ENCODE measurements at places on chromosomes 6 and 20. TPM values are rescaled to one million over a fixed set of nuclear protein-coding genes. Genes with fewer than 3 reads are reported as not detected.

DNA sequence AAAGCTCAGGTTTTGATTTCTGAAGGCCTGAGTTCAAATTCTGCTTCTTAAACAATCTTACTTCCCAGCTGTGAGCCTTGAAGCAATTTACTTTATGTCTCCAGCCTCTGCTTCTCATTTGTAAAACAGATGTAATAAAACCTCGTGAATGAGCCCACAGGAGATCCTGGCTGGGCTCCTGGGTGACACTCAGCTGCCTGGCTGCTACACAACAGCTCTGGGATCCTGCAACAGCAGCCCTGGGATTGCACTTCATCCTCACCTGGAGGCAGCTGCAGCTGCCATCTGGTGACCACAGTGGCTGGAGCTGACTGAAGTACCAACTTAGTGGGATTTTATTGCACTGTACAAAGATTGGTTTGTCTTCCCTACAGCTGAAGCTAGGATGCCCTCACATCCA lies 98.6 kb downstream of the NDUFAF5 start:
- H3K4me1 ChIP-seq, result no peaks in the 10 kb centered on the region
- H3K27me3 ChIP-seq, result no peaks in the 10 kb centered on the region
- no peak overlapping the region for H3K27ac ChIP-seq
- DNase-seq, result no peak
- H3K36me3 ChIP-seq, result no peaks in the 10 kb centered on the region

GRCh38 chr20:5128886-5129285 lies 2.1 kb downstream of the CDS2 start:
- H3K27ac ChIP-seq, result no peak overlapping the region
- no peaks in the 10 kb centered on the region for H3K27me3 ChIP-seq
- no peak overlapping the region for H3K4me3 ChIP-seq
- DNase-seq, result no peak
- H3K4me1 ChIP-seq, result peaks cover 2% of the 10 kb centered on the region

GRCh38 chr6:90249458-90249857 lies 47.2 kb downstream of the BACH2 start:
- no peaks in the 10 kb centered on the region for H3K27me3 ChIP-seq
- H3K27ac ChIP-seq, result no peak overlapping the region
- DNase-seq, result no peak

- no peaks in the 10 kb centered on the region for H3K36me3 ChIP-seq
- no peak overlapping the region for H3K27ac ChIP-seq
- H3K4me1 ChIP-seq, result no peaks in the 10 kb centered on the region
- DNase-seq, result no peak
- H3K27me3 ChIP-seq, result no peaks in the 10 kb centered on the region
- no peak overlapping the region for H3K4me3 ChIP-seq
These were observed 2.6 kb upstream of the ADGB start for GRCh38 chr6:146595972-146596731.

DNA sequence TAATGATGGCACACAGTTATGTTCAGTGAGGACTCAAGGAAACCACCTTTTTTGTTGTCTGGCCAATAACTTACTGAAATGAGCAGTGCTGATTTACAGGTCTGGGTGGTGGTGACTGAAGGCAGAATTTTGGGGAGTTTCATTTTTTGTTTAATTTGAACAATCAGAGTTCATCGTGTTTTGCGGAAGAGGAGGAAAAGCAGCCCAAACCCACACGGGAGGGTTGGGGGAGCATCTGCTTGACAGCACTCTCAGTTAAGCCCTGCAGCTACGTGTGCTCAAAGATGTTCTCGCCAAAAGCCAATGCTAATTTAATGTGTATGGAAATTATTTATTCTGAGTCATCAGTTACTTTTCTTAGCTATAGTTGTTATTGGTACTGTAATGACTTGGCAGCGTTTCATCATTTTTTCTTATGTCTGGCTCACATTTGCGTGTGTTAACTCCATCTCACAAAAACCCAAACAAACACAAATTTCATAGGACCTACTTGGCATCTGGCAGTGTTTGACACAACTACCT lies 89.2 kb downstream of the UST start:
- no peak overlapping the region for H3K27ac ChIP-seq
- no peak overlapping the region for H3K4me3 ChIP-seq
- H3K4me1 ChIP-seq, result no peaks in the 10 kb centered on the region

DNA sequence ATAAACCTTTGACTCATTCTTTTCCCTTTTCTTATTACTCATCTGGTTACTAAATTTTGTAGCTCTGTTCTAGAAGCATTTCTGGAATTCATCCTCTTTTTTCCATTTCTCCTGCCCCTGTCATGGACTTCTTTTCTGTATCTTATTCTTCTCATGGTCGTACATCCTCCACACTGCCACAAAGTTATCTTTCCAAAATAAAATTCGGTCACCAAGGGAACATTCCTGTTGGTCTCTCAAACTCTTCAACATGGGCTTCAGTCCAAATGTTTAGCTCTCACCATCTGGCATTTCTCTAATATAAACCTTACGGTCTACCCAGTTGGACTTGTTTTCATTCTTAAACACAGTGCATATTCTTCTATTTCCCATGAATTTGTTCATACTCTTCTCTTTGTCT lies 428.8 kb upstream of the ID4 start:
- no peak overlapping the region for H3K27ac ChIP-seq
- H3K27me3 ChIP-seq, result no peaks in the 10 kb centered on the region
- H3K4me1 ChIP-seq, result no peaks in the 10 kb centered on the region
- no peak for DNase-seq

- no peaks in the 10 kb centered on the region for H3K4me1 ChIP-seq
- no peaks in the 10 kb centered on the region for H3K36me3 ChIP-seq
- H3K27me3 ChIP-seq, result no peaks in the 10 kb centered on the region
- no peak overlapping the region for H3K4me3 ChIP-seq
- no peak for DNase-seq
- no peak overlapping the region for H3K27ac ChIP-seq
These were observed 75.9 kb downstream of the PHACTR2 start for GRCh38 chr6:143753678-143754077.

DNA sequence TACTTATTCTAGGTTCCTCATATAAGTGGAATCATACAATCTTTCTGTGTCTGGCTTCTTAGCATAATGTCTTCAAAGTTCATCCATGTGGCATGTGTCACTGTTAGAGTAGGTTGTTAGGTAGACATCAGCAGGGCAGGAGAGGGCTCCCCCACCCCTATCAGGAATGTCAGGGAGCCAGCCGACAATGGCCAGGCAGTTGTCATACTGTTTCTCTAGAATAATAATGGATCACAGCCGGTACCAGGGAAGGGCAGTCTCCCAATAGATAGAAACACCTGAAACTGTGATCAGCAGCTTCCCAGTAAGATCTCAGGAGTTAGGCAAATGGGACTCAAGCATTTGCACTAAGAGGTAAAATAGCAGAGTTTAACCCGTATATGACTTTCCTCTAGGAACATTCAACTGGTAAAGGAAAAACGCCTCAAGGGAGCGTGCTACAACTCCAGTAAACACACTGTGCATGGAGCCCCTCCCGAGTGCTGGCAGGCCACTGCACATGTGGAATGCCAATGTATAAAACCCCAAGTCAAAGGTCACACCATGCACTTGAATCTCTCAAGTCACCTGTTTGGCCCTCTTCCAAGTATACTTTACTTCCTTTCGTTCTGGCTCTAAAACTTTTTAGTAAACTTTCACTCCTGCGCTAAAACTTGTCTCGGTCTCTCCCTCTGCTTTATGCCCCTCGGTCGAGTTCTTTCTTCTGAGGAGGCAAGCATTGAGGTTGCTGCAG lies 29.8 kb upstream of the SIRT5 start:
- H3K4me3 ChIP-seq, result no peak overlapping the region
- H3K27ac ChIP-seq, result no peak overlapping the region
- no peaks in the 10 kb centered on the region for H3K27me3 ChIP-seq
- H3K4me1 ChIP-seq, result no peaks in the 10 kb centered on the region

GRCh38 chr6:56246881-56247653 lies at the start of gene COL21A1:
COL21A1 (minus strand) TSS chr6:56247580; CDS start chr6:56182618, 64,962 bp downstream.
- H3K4me1 ChIP-seq, result no peaks in the 10 kb centered on the region
- no peaks in the 10 kb centered on the region for H3K36me3 ChIP-seq
- no peak within 1 kb of the TSS for H3K27ac ChIP-seq
- DNase-seq, result peak; percentile 19
- H3K27me3 ChIP-seq, result no peaks in the 10 kb centered on the region
- peak within 1 kb of the TSS; percentile 24 for H3K4me3 ChIP-seq

GRCh38 chr20:46741924-46742668 lies 32.6 kb downstream of the SLC2A10 start:
- no peaks in the 10 kb centered on the region for H3K36me3 ChIP-seq
- H3K4me3 ChIP-seq, result no peak overlapping the region
- no peaks in the 10 kb centered on the region for H3K27me3 ChIP-seq
- H3K27ac ChIP-seq, result no peak overlapping the region
- no peaks in the 10 kb centered on the region for H3K4me1 ChIP-seq

- H3K27ac ChIP-seq, result no peak overlapping the region
- H3K27me3 ChIP-seq, result no peaks in the 10 kb centered on the region
- DNase-seq, result no peak
- no peaks in the 10 kb centered on the region for H3K36me3 ChIP-seq
These were observed 8.4 kb upstream of the MAPK13 start for GRCh38 chr6:36121787-36122494.

- no peaks in the 10 kb centered on the region for H3K27me3 ChIP-seq
- H3K4me1 ChIP-seq, result no peaks in the 10 kb centered on the region
- H3K36me3 ChIP-seq, result no peaks in the 10 kb centered on the region
- no peak for DNase-seq
- no peak overlapping the region for H3K27ac ChIP-seq
- H3K4me3 ChIP-seq, result no peak overlapping the region
These were observed 63.6 kb downstream of the FAXC start for GRCh38 chr6:99285881-99286280.

GRCh38 chr6:5167501-5167900 lies 82.4 kb downstream of the PPP1R3G start:
- H3K27ac ChIP-seq, result no peak overlapping the region

GRCh38 chr20:50762435-50763220 lies 31.2 kb downstream of the PARD6B start:
- peak overlapping the region; percentile 82 for H3K27ac ChIP-seq
- H3K36me3 ChIP-seq, result no peaks in the 10 kb centered on the region
- no peak overlapping the region for H3K4me3 ChIP-seq
- peaks cover 6% of the 10 kb centered on the region for H3K4me1 ChIP-seq

DNA sequence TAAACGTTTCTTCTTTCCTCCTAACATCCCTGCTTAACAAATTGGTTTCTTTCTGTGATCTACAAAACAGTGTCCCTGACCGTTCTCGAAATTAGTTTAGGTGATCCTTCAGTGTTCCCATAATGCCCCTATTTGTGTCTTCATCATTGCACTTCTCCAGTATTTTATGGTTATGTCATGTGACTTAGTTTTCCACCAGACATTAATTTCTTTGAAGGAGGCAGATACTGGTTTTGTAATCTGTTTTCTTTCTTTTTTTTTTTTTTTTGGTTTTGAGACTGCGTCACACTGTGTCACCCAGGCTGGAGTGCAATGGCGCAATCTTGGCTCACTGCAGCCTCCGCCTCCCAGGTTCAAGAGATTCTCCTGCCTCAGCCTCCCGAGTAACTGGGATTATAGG lies 49.2 kb downstream of the FAM217A start:
- no peaks in the 10 kb centered on the region for H3K4me1 ChIP-seq
- no peaks in the 10 kb centered on the region for H3K27me3 ChIP-seq
- no peak overlapping the region for H3K4me3 ChIP-seq
- no peaks in the 10 kb centered on the region for H3K36me3 ChIP-seq

DNA sequence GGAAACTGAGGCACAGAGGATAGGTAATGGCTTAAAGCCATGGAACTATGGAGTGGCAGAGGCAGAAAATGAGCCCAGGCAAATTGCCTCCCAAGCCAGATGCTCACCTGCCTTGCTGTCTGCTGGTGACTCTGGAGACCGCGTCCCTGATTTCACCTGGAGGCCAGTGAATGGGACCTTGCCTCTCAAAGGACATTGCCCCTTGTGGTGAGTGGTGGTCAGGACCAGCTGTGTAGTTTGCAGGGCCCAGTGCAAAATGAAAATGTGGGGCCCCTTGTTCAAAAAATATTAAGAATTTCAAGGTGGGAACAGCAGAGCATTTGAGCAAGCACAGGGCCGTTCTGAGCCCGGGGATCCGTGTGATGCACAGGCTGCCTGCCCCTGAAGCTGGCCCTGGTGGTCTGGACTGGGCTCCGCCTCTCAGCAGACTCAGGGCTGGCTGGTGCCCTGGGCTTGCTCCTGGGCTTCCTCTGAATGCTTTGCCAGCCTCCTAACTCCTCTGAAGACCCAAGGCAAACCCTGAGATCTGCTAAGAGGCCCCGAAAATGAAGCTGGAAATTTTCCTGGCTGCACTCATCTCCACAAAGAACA lies 19.8 kb upstream of the KCNG1 start:
- no peaks in the 10 kb centered on the region for H3K4me1 ChIP-seq
- DNase-seq, result no peak
- H3K36me3 ChIP-seq, result no peaks in the 10 kb centered on the region
- H3K27me3 ChIP-seq, result no peaks in the 10 kb centered on the region
- H3K27ac ChIP-seq, result no peak overlapping the region

- H3K36me3 ChIP-seq, result no peaks in the 10 kb centered on the region
- H3K4me3 ChIP-seq, result no peak overlapping the region
- no peak for DNase-seq
- no peaks in the 10 kb centered on the region for H3K4me1 ChIP-seq
- no peaks in the 10 kb centered on the region for H3K27me3 ChIP-seq
These were observed 76.8 kb downstream of the MKKS start for GRCh38 chr20:10357061-10357708.

GRCh38 chr6:79498842-79499241 lies 38.4 kb downstream of the LCA5 start:
- no peaks in the 10 kb centered on the region for H3K36me3 ChIP-seq
- no peaks in the 10 kb centered on the region for H3K4me1 ChIP-seq
- no peak for DNase-seq
- no peak overlapping the region for H3K27ac ChIP-seq

GSTA3 gene
- polyA plus RNA-seq, result not detected

ACSS1 gene
- polyA plus RNA-seq, result 34.6 TPM

DDO gene
- 2.2 TPM for polyA plus RNA-seq

BANF2 gene
- polyA plus RNA-seq, result 1.3 TPM

SOBP gene
- 1.7 TPM for polyA plus RNA-seq

C6orf58 gene
- polyA plus RNA-seq, result 0.23 TPM

EBF4 gene
- 22.9 TPM for polyA plus RNA-seq

VSX1 gene
- 0.08 TPM for polyA plus RNA-seq

LST1 gene
- 6.0 TPM for polyA plus RNA-seq
